Pericardium fibroblast (primary cell): ENCODE measurements at places on chromosomes 4 and X. TPM values are rescaled to one million over a fixed set of nuclear protein-coding genes. Genes with fewer than 3 reads are reported as not detected.

The FRMPD3 gene
- 0.12 and 0.26 TPM in 2 replicates for total RNA-seq

The FATE1 gene
- total RNA-seq = not detected in 2 replicates

The CNGA1 gene
- not detected in 2 replicates for total RNA-seq

The GAGE12F gene
- not detected in 2 replicates for total RNA-seq

The ATP10D gene
- 10.7 and 21.8 TPM in 2 replicates for total RNA-seq

The SPIN2A gene
- total RNA-seq = 0.09 and 1.4 TPM in 2 replicates

The IL2RG gene
- total RNA-seq = not detected in 2 replicates

The EFHC2 gene
- total RNA-seq = under 0.01 and 0.12 TPM in 2 replicates
